ENCODE measurements at places on chromosomes 7 and 10.
A peak's percentile ranks its signal among the peaks of the same experiment; 100 is the strongest.

DNA sequence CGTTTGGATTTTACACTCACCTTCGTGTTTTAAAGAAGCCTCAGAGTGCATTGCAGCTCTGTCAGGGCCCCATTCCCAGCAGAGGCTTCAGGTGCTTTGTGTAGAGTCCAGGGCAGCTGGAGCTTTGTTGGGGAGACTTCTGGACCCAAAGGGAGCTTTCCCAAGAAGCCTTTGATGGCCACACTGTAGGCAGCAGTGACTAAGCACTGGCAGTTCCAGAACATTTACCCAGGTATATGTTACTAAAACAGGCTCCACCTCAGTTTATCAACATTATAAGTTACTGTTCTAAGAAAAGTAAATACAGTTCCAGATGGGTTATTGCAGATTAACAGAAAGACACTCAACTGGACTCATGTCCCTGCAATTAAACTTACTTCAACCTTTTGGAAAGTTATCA, 66.8 kb downstream of the LANCL2 start:
- no peak for DNase-seq

DNA sequence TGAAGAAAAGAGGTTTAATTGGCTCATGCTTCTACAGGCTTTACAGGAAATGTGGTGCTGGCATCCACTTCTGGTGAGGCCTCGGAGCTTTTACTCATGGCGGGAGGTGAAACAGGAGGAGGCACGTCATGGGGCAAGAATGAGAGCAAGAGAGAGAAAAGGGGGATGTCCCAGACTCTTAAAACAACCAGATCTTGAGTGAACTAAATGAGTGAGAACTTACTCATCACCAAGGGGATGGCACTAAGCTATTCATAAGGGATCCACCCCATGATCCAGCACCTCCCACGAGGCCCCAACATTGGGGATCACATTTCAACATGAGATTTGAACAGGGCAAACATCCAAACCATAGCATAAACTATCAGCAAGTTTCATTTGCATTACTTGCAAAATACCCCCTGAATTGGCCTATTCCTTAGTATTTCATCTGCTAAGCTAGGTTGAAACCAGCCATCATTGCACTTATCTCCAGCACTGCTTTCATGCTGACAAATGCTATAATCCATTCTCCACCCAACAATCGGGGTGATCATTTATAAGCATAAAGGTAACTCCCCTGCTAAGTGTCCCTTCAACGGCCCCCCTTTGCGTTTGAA, 179.0 kb downstream of the NOC3L start:
- DNase-seq, result no peak

GRCh38 chr7:5488286-5488878, 64.7 kb upstream of the TNRC18 start:
- DNase-seq, result no peak

DNA sequence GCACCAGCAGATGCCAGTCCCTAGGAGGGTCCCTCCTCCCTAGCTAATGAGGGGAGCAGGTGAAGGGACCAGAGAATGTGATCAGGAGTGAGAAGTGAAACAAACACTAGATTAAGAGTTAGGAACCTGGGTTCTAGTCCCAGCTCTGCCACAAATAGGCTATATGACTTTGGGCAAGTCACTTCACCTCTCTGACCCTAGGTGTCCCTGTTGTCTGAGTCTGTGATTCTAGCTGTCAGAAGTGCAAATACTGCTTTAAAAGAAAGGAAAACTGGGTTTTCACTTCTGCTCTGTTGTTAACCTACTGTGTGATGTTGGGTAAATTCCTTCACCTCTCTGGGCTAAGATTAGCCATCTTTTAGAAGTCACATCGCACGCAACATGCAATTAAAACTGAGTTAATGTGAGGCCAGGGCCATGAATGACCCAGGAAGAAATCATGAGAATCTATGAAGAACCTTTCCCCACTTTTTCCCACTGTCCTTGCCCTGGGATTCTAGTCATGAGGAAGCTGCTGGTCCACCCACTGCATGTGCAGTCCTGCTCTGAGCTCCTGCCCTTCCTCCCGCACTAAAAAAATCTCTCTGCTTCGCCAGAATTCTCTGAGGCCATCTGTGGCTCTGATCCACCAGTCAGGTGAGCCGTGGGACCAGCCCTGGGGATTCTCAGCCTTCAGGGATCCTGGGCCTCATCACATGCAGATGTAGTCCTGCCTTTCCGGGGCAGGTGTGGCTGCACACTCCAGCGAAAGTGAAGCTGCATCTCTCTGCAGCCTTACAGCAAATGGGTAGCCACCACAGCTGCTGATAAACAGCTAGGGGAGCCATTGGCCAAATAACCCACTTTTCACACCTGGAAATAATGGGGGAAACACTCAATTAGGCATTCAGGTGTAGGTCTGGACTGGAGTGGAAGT, 181.7 kb downstream of the PLXNA4 start:
- DNase-seq, result peak; percentile 16

DNA sequence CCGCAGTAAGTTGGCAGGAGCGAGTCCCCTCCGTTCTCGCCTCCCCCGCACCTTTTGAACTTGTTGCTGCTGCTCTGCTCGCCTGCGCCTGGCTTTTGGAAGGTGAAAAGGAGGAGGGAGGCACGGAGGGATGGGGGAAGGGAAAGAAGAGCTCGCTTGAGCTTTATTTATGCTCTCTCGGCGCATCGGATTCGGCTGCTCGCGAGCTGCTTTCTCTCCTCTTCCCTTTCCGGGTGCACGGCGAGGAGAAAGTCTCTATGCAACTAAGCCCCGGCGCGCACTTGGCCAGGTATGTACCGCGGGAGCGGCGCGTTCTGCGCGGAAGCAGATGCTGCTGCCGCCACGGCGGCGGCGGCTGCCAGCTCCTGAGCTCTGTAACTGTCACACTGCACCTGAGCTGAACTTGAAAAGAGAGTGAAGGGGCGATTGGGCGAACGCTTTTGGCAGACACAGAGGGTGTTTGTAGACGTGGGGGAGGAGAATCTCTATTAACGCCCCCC, 551 bp downstream of the KCND2 start:
- no peak for DNase-seq

GRCh38 chr10:35425595-35425994, 89.3 kb downstream of the CCNY start:
- no peak for DNase-seq

DNA sequence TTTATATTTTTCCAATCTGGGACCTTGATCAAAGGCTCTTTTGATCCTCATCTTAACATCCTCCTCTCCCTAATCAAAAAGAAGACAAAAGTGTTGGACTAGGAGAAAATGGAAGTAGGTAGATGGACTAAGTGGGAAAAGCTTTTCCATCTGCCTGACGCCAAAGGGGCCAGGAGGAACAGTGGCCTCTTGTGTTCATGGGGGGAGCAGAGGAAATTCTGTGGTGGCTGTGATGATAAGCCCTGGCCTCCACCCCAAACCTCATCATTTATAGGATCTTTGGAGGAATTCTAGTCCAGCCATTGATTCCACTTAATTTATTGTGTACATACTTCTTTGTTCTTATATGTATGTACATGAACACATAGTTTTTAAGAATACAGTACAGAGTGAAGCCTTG, 21.7 kb downstream of the ZNF365 start:
- DNase-seq, result no peak

- no peak for DNase-seq
Measured at GRCh38 chr10:108901781-108902618, 1021.3 kb downstream of the XPNPEP1 start.

DNA sequence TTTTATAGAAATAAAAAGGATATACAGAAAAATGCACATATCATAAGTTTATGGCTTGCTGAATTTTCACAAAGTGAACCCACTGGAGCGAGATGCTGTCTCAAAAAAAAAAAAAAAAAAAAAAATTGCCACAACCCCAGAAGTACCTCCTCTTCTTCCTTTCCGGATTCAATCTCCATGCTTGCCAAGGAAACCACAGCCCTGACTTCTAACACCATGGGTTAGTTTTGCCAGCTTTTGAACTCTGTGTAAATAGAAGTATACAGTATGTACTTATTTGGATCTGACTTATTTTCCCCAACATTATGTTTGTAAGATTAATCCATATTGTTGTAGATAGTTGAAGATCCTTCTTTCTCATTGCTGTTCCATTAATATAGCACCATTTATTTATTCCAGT, 40.0 kb downstream of the FANK1 start:
- DNase-seq, result no peak

GRCh38 chr10:7857262-7857661, 39.0 kb downstream of the TAF3 start:
- DNase-seq, result no peak

DNA sequence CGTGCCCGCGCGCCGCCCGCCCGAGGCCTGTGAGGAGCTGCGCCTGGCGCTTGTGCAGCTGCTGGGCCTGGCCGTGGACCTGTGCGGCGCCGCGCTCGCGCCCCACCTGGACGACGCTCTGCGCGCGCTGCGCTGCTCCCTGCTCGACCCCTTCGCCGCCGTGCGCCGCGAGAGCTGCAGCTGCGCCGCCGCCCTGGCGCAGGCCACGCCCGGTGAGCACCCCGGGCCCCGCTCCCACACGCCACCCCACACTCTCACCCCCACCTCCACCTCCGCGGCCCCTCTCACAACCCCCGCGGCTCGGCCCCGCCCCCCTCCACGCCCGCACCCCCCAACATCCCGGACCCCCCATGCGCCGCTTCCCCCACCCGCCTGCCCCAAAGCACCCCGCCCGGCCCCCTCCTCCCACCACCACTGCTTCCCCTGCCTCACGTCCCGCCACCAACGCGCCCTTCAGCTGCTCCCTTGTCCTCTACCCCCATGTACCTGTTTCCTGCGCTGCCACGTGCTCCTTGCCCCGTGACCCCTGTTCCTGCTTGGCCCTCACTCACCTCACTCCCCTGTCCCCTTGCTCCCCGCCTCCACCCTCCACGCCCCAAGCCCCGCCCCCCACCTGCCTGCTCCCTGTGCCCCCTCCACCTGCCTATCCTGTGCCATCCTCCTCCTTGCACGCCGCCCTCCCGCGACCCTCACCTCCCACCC, at the start of gene PRKAR1B:
Gene PRKAR1B (minus strand): TSS at position 178 of the 702 bp plus-strand sequence. CDS start 15,776 bp downstream, outside the sequence.
- peak; percentile 28 for DNase-seq

GRCh38 chr7:73353243-73353642, 25.3 kb downstream of the FKBP6 start:
- no peak for DNase-seq

DNA sequence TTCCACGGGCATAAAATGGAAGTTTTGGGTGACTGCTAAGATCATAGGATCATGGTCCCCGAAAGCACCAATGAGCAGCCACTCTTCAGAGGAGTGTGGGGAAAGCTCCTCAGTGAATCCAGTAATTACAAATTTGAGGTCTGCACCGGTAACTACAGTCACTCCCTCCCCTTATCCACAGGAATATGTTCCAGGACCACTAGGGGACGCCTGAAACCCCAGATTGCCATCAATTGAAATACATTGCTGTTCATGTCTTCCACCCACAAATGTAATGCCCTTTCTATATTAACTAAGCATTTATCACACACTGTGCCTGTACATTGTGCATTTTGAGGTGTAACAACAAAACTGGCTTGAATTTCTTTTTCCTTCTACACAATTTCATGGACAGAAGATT, 447.9 kb upstream of the PFKP start:
- no peak for DNase-seq

DNA sequence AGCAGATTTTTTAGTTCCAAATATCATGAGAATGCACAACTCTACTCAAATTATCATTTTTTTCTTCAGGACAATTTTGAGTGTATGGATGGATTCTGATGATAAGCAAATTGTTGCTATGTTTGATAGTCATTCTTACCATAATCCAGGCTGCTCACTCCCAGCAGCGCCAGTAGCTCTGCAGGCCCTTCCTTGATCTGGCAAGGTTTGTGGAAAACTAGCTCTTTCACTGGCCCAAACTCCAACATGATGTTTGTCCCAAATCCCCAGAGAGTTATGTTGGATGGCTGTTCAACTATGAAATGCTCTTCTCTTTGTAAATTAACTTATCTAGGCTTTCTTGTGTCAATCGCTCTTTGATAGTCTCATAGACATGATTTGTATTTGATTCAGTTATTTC, 933.7 kb downstream of the DNAJB9 start:
- no peak for DNase-seq

DNA sequence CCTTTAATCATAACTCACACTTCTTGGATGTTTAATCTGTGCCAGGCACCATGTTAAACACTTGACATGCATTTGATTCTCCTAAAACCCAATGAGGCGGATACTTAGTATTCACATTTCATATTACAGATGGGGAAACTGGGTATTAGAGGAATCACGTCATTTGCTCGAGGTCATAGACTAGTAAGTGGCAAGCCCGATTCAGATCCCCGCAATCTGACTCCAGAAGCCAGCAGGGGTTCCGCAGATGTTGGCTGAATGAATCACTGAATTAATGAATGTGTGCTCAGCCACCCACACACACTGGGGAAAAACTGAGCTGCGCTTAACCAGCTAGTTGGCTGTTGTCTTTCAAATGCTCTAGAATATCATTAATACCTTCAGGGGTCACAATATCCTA, 22.5 kb upstream of the ENO4 start:
- no peak for DNase-seq

GRCh38 chr7:11458736-11459483, 373.1 kb downstream of the THSD7A start:
- no peak for DNase-seq

DNA sequence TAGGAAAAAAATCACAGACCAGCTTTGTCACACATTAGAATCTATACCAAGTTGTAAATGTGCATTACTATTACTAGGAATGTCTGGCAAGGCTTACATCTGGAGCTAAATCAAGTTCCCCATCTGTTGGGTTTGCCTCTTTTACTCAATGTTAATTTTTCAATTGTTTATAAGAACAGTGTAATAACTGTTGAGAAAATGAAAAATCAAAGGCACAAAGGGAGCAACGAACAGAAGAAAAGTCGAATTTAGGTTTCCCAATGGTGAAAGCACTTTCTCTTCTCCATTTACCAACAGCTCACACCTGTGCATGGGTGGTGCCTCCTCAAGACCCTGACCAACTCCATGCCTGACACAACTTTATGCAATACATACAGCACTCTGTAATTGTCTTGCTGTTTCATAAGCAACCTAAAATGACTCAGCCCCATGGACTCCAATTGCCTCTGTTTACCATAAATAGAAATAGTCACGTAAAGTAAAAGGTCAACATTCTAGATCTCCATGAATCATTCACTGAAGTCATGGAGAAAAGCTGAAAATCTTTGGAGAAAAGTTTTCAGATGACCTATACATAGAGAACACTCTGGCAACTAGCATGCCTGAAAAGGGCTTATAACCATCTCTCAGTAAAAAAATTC, 95.5 kb upstream of the KCNIP2 start:
- DNase-seq, result no peak

DNA sequence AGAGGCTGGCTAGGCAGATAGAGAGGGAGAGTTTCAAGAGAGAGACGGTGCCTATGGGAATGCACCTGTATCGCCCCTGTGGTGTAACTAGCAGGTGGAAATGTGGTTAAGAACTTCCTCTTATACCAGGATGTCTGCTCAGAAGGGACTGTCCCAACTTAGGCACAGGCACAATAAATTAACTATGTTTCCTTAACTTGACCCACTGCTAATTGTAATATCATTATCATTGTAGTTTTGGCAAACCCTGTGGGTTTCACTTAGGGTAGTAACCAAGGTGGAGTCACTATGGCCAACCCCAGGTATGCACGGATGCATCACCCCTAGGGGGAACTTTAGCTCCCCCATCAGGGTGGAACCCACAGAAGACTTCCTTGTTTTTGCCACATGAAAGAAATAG, 455.7 kb downstream of the DGKB start:
- no peak for DNase-seq

All from activated CD4-positive, alpha-beta T cell treated with anti-CD3 and anti-CD28 coated beads, Interleukin-2, amount 50 U/mL, for 1 hour (primary cell).